Naive thymus-derived CD4-positive, alpha-beta T cell (primary cell): ENCODE measurements at places on chromosomes 5 and 9.

GRCh38 chr5:122882831-122883230, 37.4 kb downstream of the SNX24 start:
- no peak for DNase-seq
- no peaks in the 10 kb centered on the region for H3K36me3 ChIP-seq
- no peaks in the 10 kb centered on the region for H3K4me1 ChIP-seq
- H3K4me3 ChIP-seq, result no peak overlapping the region
- no peaks in the 10 kb centered on the region for H3K27me3 ChIP-seq

DNA sequence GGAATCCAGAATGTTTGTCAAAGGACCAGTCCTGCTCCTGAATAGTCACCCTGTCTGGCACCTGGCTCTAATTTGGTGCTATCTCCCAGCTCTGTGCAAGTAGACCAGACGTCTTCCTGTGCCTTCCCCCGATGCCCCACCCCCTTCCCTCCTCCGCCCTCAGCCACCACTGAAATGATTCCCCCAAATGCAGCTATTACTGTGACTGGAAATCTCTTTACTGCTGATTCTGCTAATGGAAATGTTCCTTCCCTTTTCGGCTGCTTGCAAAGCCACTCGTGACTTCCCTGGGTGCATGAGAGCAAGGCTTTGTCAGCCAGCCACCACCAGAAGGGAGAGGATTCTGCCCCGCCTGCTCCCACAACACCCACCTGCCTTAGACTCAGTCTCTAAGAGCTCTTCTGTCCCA, 11.4 kb downstream of the ASTN2 start:
- no peaks in the 10 kb centered on the region for H3K27me3 ChIP-seq
- no peak overlapping the region for H3K27ac ChIP-seq
- H3K36me3 ChIP-seq, result no peaks in the 10 kb centered on the region
- no peaks in the 10 kb centered on the region for H3K4me1 ChIP-seq
- no peak for DNase-seq

- no peak overlapping the region for H3K4me3 ChIP-seq
- H3K27me3 ChIP-seq, result no peaks in the 10 kb centered on the region
- H3K36me3 ChIP-seq, result peaks cover 7% of the 10 kb centered on the region
- no peak overlapping the region for H3K27ac ChIP-seq
- no peak for DNase-seq
Measured at GRCh38 chr9:83960991-83961390, 19.0 kb downstream of the HNRNPK start.

- no peak for DNase-seq
- H3K4me1 ChIP-seq, result no peaks in the 10 kb centered on the region
- H3K36me3 ChIP-seq, result no peaks in the 10 kb centered on the region
- no peak overlapping the region for H3K4me3 ChIP-seq
Measured at GRCh38 chr5:111159845-111160244, 64.3 kb upstream of the CAMK4 start.

DNA sequence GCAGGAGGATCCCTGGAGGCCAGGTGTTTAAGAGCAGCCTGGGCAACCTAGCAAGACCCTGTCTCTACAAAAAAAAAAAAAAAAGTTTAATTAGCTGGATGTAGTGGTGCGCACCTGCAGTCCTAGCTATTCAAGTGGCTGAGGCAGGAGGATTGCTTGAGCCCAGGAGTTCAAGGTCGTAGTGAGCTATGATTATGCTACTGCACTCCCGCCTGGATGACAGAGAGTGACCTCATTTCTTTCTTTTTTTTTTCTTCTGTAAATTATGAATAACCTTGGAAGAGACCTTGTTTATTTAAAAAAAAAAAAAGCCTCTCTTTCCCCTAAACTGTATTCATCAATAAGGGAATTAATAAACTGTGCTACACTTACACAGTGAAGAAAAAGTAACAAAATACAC, 43.6 kb upstream of the SLC30A5 start:
- no peak overlapping the region for H3K27ac ChIP-seq
- H3K4me3 ChIP-seq, result no peak overlapping the region
- no peaks in the 10 kb centered on the region for H3K36me3 ChIP-seq
- no peak for DNase-seq
- no peaks in the 10 kb centered on the region for H3K27me3 ChIP-seq
- no peaks in the 10 kb centered on the region for H3K4me1 ChIP-seq

DNA sequence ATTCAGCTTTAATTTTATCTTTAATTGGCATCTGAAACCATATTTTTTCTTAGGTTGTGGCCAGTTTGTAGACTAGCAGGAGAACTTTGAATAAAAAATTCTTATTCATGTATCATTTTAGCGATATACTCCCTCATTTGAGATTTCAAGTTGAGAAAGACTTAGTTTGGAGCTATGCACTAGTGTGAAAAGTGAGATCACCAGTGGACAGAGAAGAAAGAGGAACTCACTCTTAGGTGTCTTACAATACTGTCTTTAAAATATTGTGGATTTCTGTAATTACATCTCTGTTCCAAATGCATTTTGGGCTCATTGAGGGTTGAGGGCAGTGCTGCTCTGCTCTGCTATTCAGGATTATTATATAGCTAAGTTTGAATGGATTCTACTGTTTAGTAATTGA, 54.7 kb downstream of the NAA35 start:
- no peak for DNase-seq
- H3K27me3 ChIP-seq, result no peaks in the 10 kb centered on the region
- H3K4me3 ChIP-seq, result no peak overlapping the region
- H3K27ac ChIP-seq, result no peak overlapping the region

GRCh38 chr5:10528056-10528816, 35.6 kb upstream of the ANKRD33B start:
- no peaks in the 10 kb centered on the region for H3K27me3 ChIP-seq
- H3K4me1 ChIP-seq, result no peaks in the 10 kb centered on the region
- no peak overlapping the region for H3K4me3 ChIP-seq
- H3K27ac ChIP-seq, result no peak overlapping the region
- DNase-seq, result no peak

DNA sequence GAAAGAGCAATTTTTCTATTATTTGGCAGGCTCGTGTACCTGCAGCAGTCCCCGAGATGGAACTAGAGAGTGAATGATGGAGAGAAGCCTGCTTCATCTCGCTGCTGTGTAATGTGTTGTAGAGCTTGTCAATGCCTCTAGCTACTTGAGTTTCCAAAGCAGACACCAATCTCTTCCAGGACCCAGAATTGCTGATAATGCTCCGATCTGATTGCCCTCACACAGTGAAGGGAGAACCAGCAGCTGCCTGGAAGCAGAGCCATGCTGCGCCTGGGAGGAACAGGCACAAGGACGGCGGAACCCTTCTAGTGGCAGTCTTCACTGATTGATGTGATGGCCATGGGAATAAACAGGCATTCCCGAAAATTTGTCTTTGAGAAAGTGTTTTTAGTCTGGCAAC, 288.0 kb downstream of the ICE1 start:
- no peak overlapping the region for H3K27ac ChIP-seq
- no peaks in the 10 kb centered on the region for H3K4me1 ChIP-seq
- no peak for DNase-seq
- no peak overlapping the region for H3K4me3 ChIP-seq
- no peaks in the 10 kb centered on the region for H3K27me3 ChIP-seq

DNA sequence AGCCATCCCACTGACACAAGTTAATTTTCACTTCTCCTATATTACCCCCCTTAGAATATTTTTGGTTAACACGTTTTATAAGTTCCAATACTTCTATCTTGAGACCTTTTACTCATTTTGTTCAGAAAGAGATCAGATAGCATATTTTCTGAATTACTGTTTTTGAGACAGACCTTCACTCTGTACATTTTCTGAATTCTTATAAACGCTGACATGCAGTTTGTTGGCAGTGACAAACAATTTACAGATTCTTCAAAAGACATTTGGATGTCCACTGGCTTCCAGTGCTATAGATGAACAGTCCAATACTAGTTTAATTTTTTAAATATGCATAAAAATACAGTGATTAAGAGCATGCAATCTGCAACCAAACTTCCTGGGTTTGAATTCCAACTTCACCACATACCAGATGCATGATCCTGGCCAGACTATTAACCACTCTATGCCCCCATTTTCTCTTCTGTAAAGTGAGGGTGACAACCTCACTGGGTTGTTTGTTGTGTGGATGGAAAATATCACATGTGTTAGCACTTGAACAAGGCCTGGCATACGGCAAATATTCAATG, 142.1 kb downstream of the AGTPBP1 start:
- H3K27me3 ChIP-seq, result no peaks in the 10 kb centered on the region
- DNase-seq, result no peak
- no peak overlapping the region for H3K4me3 ChIP-seq
- no peaks in the 10 kb centered on the region for H3K4me1 ChIP-seq
- H3K36me3 ChIP-seq, result peaks cover 13% of the 10 kb centered on the region

DNA sequence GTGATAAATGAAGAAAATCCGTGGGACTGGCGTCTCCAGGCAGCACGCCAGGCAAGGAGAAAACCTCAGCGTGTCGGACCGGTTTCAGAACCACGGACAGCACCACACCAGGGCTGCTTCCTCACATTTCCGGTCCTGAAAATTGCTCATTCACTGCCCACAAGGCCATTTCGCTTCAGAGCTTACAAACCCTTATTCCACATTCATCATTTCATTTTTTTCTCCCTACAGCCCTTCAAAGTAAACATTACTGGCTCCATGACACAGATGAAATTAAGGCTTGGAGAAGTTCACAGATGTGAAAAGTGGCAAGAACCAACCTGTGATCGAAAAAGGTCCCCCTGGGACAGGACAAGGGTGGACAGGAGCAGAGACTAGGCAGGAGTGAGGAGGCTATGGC, 1.5 kb upstream of the GPRIN1 start:
- peaks cover 3% of the 10 kb centered on the region for H3K4me1 ChIP-seq
- H3K36me3 ChIP-seq, result no peaks in the 10 kb centered on the region
- DNase-seq, result peak; percentile 47

DNA sequence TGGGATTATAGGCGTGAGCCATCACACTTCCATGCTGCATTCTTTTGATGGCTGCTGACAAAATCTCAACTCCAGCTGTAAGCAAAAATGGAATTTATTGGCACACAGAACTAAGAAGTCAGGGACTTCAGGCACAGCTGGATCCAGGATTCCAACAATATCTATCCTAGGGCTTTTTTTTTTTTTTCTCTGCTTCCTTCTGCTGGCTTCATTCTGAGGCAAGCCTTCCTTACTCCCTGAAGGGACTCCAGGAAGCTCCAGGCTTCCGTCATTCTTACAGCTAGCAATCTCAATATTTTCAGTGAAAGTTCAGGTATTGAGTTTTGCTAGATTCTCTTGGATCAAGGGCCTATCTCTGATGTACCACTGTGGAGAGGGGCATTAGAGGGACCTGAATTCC, 66.1 kb downstream of the GALNT12 start:
- H3K27ac ChIP-seq, result no peak overlapping the region
- H3K36me3 ChIP-seq, result no peaks in the 10 kb centered on the region
- no peak overlapping the region for H3K4me3 ChIP-seq
- no peaks in the 10 kb centered on the region for H3K4me1 ChIP-seq
- H3K27me3 ChIP-seq, result no peaks in the 10 kb centered on the region

- H3K36me3 ChIP-seq, result no peaks in the 10 kb centered on the region
- H3K4me3 ChIP-seq, result no peak overlapping the region
- no peak for DNase-seq
- H3K4me1 ChIP-seq, result no peaks in the 10 kb centered on the region
Measured at GRCh38 chr9:110303133-110303532, 34.5 kb downstream of the TXNDC8 start.

GRCh38 chr5:113128082-113128481, 151.5 kb downstream of the DCP2 start:
- H3K27me3 ChIP-seq, result no peaks in the 10 kb centered on the region
- no peak overlapping the region for H3K27ac ChIP-seq
- no peak overlapping the region for H3K4me3 ChIP-seq
